Activated naive CD8-positive, alpha-beta T cell treated with anti-CD3 and anti-CD28 coated beads, Interleukin-2, amount 50 U/mL, for 24 hours (primary cell): ENCODE measurements at places on chromosomes 16 and 17.

DNA sequence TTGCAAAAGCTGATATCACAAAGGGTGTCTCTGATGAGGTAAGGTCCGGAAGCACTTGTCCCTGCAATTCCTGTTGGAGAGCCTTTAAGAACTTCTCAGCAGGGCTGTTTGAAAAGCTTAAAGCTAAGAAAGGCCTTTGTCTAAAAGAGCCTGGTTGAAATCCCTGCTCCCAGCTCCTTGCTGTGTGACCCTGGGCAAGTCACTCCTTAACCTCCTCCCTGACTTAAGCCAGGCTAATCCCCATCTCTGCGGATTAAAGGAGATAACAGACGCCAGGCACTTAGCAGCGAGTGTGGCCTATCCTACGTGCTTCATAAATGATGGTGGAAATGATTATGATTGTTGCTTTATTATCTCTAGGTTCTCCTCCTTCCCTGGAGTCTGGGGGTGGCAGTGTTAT is 368.0 kb upstream of the RBFOX1 start:
- H3K36me3 ChIP-seq = no peaks in the 10 kb centered on the region
- no peaks in the 10 kb centered on the region for H3K27me3 ChIP-seq
- no peak overlapping the region for H3K4me3 ChIP-seq
- H3K27ac ChIP-seq = no peak overlapping the region
- no peak for DNase-seq
- H3K4me1 ChIP-seq = no peaks in the 10 kb centered on the region

- H3K4me1 ChIP-seq = peaks cover 59% of the 10 kb centered on the region
- DNase-seq = peak; percentile 94
- no peak overlapping the region for H3K4me3 ChIP-seq
- H3K36me3 ChIP-seq = peaks cover 8% of the 10 kb centered on the region
- H3K27me3 ChIP-seq = no peaks in the 10 kb centered on the region
Measured at GRCh38 chr17:8153957-8154607, 1.9 kb upstream of the PER1 start.

DNA sequence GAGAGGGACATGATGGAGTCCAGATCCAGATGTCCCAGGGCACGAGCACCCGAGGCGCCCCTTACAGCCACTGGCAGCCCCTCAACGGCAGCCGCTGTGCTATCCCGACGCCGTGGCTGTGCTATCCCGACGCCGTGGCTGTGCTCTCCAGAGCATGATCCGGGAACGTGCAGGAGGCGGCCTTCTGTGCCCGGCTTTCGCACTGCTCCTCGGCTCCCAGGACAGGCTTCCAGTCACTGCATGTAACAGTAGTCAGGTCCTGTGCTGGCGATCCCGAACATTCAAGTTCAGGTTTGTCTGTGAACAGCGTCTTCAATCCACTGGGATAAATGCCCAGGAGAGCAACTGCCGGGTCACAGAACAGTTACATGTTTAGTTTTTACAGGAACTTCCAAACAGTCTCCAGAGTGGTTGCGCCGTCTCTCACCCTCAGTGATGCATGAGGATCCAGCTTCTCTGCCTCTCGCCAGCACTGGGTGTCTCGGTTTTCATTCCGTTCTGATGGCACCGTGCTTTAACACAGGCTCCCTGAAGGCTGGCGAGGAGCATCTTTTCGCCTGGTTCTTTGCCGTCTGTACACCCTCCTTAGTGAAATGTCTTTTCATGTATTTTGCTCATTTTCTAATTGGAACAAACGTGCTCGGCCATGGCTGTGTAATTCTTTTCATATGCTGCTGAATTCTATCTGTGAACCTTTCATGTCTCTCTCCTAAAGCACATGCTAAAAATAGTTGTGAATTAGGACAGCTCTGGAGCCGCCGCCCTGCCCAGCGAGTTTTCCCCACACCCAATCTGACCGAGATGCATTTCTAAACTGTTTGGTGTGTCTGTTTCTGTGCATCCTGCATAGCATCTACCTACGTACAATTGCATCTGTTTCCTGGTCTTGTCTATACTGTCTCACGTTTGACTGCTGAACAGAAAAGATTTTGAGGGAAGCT is 72.6 kb upstream of the METRNL start:
- peaks cover 10% of the 10 kb centered on the region for H3K36me3 ChIP-seq
- H3K27ac ChIP-seq = no peak overlapping the region
- no peak for DNase-seq
- H3K4me3 ChIP-seq = no peak overlapping the region
- H3K4me1 ChIP-seq = no peaks in the 10 kb centered on the region
- H3K27me3 ChIP-seq = no peaks in the 10 kb centered on the region

- DNase-seq = no peak
- H3K27ac ChIP-seq = no peak overlapping the region
Measured at GRCh38 chr16:35713762-35714650, 2254.6 kb downstream of the TP53TG3F start.

DNA sequence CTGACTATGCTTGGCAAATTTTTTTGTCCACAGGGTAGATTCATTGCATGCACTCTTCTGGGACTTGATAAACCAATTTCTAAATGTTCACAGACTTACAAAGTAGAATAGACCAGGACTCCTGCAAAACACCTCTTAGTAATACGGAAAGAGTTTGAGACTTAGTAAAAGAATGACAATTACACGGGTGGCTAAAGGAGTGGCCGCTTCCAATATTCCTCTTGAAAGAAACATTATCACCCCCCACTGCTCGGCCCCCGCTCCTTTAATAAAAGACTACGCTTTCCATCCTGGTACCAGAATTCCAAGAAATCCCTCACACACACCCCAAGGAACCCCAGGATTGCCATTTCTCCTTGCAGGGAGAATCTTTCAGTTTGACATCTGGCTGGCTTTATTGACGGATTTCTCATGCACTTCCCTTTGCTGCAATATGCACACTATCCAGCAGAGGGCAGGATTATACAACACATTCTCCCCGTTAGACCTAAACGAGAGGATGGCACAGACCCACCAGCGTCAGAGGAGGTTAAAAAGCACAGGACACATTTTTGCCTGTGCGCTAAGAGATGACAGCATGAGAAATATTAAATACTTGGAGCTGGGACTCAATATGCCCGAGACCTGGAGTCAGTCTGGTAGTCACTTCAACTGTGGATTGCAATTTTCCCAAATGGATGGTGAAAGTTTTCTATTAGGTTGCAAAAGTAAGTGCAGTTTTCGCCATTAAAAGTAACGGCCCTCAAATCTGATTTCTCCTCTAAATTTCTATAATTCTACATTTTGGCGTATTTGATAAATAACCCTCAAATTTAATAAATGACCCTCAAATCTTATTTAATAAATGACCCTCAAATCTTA is 46.6 kb upstream of the NUDT7 start:
- no peaks in the 10 kb centered on the region for H3K4me1 ChIP-seq
- H3K4me3 ChIP-seq = no peak overlapping the region
- DNase-seq = peak; percentile 59
- H3K27me3 ChIP-seq = peaks cover 2% of the 10 kb centered on the region

DNA sequence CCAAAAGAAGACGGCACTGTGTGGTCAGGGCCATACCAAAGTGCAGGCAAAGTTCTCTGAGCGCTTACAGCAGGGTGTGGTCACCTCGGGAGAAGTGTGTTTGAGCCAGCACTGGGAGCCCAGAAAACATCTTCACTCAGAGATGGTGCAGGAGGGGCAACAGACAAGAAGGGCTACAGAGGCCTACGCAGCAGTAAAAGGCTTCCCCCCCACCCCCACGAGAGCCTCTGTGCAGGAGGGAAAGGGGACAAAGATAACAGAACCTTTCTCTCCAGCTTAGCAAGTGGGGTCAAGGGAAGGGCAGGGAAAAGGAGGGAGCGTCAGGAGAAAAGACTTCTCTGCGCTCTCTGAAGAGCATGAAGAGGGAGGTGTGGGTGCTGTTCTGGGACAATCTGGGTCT is 2.8 kb downstream of the VAT1 start:
- no peak overlapping the region for H3K4me3 ChIP-seq
- no peak overlapping the region for H3K27ac ChIP-seq
- H3K27me3 ChIP-seq = peaks cover 1% of the 10 kb centered on the region
- H3K36me3 ChIP-seq = no peaks in the 10 kb centered on the region
- DNase-seq = no peak

- DNase-seq = no peak
- H3K4me3 ChIP-seq = no peak overlapping the region
- peaks cover 2% of the 10 kb centered on the region for H3K4me1 ChIP-seq
- no peaks in the 10 kb centered on the region for H3K27me3 ChIP-seq
Measured at GRCh38 chr16:12166271-12166670, 189.7 kb downstream of the SNX29 start.

DNA sequence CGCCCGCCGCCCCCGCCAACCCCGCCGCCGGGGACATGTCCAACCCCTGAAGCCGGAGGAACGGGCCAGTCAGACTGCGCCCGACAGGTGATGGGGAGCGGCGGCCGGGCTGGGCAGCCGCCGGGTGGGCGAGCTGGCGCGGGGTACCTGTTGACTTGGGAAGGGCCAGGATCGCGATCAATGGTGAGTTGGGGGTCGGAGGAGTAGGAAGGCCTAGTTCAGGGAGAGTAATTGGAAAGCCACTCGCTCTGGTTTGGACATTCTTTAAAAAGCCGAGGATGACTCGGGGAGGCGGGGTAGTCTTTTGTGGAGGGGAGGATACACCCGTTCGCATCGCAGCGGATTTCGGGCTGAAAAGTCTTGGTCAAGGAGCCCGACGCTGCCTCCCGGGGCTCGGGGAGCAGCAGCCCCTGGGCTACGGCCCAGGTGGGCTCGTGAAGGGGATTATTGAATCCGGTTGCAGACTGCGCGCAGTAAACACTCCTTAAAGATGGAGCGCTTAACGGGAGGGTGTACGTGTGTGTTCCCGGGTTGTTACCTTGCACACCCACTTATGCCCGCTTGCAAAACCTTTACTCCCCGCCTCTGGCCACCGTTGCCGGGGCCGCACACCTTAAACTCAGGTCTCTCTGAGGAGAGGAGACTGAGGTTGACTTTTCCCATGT is 123.8 kb downstream of the GOSR1 start:
- H3K36me3 ChIP-seq = no peaks in the 10 kb centered on the region
- H3K27me3 ChIP-seq = no peaks in the 10 kb centered on the region
- H3K27ac ChIP-seq = peak overlapping the region; percentile 85
- H3K4me1 ChIP-seq = peaks cover 19% of the 10 kb centered on the region
- peak overlapping the region; percentile 93 for H3K4me3 ChIP-seq

- no peaks in the 10 kb centered on the region for H3K4me1 ChIP-seq
- no peak for DNase-seq
- no peaks in the 10 kb centered on the region for H3K36me3 ChIP-seq
- no peak overlapping the region for H3K27ac ChIP-seq
- H3K4me3 ChIP-seq = no peak overlapping the region
Measured at GRCh38 chr16:17328932-17329331, 141.8 kb downstream of the XYLT1 start.

GRCh38 chr17:6660805-6661463 is 9.4 kb downstream of the C17orf100 start:
- no peaks in the 10 kb centered on the region for H3K27me3 ChIP-seq
- peaks cover 31% of the 10 kb centered on the region for H3K4me1 ChIP-seq
- no peak overlapping the region for H3K27ac ChIP-seq
- no peak for DNase-seq
- H3K36me3 ChIP-seq = no peaks in the 10 kb centered on the region

- H3K27ac ChIP-seq = no peak overlapping the region
- DNase-seq = no peak
- no peaks in the 10 kb centered on the region for H3K36me3 ChIP-seq
- H3K4me3 ChIP-seq = no peak overlapping the region
- no peaks in the 10 kb centered on the region for H3K27me3 ChIP-seq
Measured at GRCh38 chr17:50189550-50190292, 11.7 kb downstream of the COL1A1 start.

GRCh38 chr17:42819939-42820535 is 4.0 kb downstream of the BECN1 start:
- H3K27ac ChIP-seq = peak overlapping the region; percentile 5
- peaks cover 35% of the 10 kb centered on the region for H3K4me1 ChIP-seq
- H3K36me3 ChIP-seq = peaks cover 40% of the 10 kb centered on the region

GRCh38 chr17:79798299-79799173 is 1.7 kb upstream of the CBX8 start:
- peaks cover 41% of the 10 kb centered on the region for H3K27me3 ChIP-seq
- DNase-seq = no peak
- H3K27ac ChIP-seq = peak overlapping the region; percentile 49

- H3K4me1 ChIP-seq = peaks cover 85% of the 10 kb centered on the region
- H3K27ac ChIP-seq = peak overlapping the region; percentile 98
- DNase-seq = peak; percentile 15
- no peaks in the 10 kb centered on the region for H3K27me3 ChIP-seq
- H3K4me3 ChIP-seq = peak overlapping the region; percentile 72
Measured at GRCh38 chr17:47703671-47704070, 9.7 kb downstream of the TBKBP1 start.

GRCh38 chr16:26721290-26721689 is 345.4 kb upstream of the C16orf82 start:
- H3K27ac ChIP-seq = no peak overlapping the region
- H3K36me3 ChIP-seq = no peaks in the 10 kb centered on the region
- no peak overlapping the region for H3K4me3 ChIP-seq
- peaks cover 9% of the 10 kb centered on the region for H3K27me3 ChIP-seq
- no peak for DNase-seq

GRCh38 chr16:57892447-57893096 is 78.4 kb downstream of the CNGB1 start:
- H3K4me3 ChIP-seq = no peak overlapping the region
- H3K36me3 ChIP-seq = no peaks in the 10 kb centered on the region
- peaks cover 14% of the 10 kb centered on the region for H3K27me3 ChIP-seq

GRCh38 chr17:76735006-76735405 is 2.1 kb downstream of the SRSF2 start:
- peaks cover 58% of the 10 kb centered on the region for H3K36me3 ChIP-seq
- DNase-seq = no peak
- H3K4me3 ChIP-seq = peak overlapping the region; percentile 98
- peaks cover 59% of the 10 kb centered on the region for H3K4me1 ChIP-seq
- peak overlapping the region; percentile 98 for H3K27ac ChIP-seq
- H3K27me3 ChIP-seq = no peaks in the 10 kb centered on the region

GRCh38 chr16:88045820-88046303 is 94.6 kb downstream of the BANP start:
- H3K27ac ChIP-seq = peak overlapping the region; percentile 23
- peaks cover 11% of the 10 kb centered on the region for H3K4me1 ChIP-seq
- DNase-seq = peak; percentile 22

DNA sequence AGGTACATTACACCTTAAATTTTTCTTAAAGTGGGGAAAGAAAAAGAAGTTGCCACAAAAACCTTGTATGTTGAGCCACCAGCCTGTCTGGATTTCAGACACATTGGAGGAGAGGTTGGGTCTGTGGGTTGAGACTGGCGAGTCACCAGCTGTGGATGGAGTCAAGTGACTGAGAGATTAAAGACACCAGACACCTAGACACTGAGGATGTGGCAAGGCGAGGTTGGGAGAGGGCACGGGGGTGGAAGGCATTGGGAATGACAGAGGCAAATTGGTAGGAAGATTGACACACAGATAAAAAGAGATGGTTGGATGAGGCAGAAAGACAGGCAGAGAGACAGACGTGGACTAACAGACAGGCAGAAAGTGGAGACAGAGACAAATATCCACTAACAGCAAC is 49.6 kb downstream of the KCNJ12 start:
- DNase-seq = no peak
- no peak overlapping the region for H3K27ac ChIP-seq
- H3K27me3 ChIP-seq = no peaks in the 10 kb centered on the region
- H3K4me1 ChIP-seq = no peaks in the 10 kb centered on the region
- no peak overlapping the region for H3K4me3 ChIP-seq
